ENCODE measurements at places on chromosomes 2 and 18.
A peak's percentile ranks its signal among the peaks of the same experiment; 100 is the strongest.

DNA sequence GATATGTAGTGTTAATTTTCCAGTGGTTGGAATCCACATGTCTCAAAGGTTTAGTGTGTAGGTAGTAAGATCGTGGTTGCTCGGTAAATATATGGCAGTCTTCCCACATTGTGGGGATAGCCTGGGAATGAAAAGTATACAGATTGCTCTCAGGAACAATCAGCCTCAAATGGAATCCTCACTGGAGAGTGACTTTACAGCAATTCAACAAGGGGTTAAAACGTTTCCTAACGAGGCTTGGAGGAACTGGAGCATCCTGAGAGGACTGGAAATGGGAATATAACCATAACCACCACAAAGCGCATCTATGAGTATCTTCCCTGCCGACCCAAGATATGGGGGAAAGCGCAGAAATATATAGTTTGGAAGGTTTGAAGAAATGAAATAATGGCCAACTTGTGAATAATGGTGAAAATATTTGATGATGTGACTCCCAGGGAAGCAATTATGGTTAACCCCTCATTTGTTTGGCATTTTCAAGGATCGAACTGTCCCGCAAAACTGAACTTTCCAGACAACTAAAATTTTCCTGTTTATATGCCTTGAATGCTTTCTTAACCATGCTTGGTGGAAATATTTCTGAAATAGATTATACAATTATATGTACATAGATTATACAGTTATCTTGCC, 100.7 kb upstream of the FOSL2 start:
- DNase-seq, result no peak

DNA sequence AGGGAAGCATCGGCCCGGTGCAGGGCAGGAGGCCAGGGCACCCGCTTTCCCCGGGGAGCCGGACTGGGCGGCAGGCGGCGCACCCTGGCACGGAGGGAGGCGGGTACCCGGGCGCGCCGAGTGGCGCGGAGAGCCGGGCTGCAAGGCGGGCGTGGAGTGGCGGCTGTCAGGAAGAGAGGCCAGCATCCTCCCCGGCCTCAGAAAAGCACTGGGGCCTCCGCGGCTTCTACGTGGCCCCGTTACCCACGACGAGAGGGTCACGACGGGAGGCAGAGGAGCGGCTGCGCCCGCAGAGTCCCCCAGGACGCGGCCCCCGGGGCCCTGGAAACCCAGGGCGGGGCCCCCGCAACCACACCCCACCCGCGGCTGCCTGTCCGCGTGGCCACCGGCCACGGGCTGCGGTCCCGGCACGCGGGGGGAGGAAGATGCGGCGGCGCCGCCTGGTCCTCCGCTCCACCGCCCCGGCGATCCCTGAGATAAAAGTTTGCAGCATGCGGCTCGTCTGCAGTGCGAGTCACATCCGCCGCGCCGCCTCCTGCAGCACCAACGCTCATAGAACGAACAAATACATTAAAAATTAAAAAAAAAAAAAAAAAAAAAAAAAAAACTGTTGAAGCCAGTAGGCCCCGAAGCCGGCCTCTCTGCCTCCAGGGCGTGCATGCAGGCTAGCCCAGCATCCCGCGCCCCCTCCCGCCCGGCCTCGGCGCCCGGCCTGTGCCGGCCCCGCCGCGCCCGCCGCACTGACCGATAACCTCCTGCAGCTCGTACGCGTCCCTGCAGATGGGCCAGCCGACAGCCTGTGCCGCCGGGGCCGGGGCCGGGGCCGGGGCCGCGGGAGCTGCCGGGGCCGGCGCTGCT, 683 bp downstream of the STK39 start:
- DNase-seq, result peak; percentile 81

DNA sequence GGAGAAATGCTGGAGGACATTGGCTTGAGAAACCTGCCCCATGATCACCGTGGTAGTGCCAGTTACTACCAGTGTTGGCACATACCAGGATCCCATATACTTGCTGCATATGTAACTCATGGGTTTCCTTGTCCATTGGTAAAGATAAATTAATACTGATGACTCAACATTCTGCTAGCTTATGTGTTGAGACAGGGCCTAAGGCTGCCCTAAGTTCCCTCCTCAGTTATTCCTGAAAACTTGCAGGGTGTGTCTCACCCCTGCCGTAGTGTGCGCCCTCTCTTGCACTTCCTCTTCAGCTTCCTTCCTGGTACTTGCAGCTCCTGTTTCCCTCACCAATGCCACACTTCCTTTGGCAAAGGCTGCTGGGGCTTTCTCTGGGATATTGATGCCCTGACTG, 4.3 kb upstream of the INO80C start:
- DNase-seq, result no peak

- no peak for DNase-seq
Observed at GRCh38 chr2:163570391-163570790, 165.4 kb downstream of the FIGN start.

GRCh38 chr2:157291018-157291417, 33.5 kb downstream of the GALNT5 start:
- DNase-seq, result no peak

DNA sequence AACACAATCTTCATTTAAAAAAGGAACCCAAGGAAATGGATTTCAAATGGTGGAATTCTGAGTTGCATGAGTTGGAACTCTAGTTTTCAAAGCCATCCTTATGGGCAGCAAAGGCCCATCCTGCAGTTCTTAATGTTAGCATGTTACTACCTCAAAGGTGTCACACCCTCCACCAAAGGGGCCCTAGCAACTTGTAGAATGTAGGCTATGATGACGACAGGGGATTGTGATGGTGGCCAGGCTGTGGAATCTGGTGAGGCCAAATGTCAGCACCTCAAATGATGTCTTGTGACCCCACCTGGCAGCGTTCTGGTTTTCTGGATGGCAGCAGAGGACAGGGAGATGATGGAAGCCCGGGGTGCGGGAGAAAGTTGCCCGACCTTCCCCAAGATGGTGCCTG, at the start of gene TMEM247:
Gene TMEM247, plus strand, starts transcription at position 301 of the 400 bp plus-strand sequence.
- DNase-seq, result no peak

DNA sequence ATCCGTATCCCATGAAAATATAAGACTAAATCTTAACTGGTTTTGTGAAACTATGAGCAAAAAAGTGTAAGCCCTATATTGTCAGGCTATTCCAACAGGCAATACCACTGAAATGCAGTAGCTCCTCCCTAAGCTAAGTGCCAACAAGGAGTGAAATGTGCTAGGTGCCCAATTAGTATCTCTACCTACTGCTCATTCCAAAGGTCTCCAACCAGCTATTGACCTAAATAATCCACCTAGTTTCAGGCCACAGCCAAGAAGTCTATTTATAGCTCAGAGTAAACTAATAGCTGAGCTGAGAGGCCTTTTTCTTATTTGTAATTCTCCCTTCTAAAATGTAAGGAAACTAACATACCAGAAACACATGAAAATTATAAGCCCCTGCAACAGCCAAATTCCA, 482.2 kb downstream of the DCC start:
- DNase-seq, result no peak

DNA sequence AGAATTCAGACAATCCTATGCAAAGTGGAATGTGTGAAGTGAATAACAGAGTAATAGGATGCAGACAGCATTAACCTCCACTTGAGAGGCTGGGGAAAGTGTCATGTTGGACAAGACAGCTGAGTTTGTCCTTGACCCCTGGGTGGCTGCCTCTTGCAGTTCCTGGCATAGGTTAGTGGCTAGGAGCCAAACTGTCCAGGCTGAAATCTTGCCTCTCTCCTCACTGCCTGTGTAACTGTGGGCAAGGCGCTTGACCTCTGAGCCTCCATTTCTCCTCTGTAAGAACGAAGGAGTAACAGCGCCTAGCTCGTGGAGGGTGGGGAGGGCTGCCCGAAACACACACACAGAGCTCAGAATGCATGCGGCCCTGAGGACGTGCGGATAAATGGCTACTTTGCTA, 34.8 kb upstream of the LDLRAD4 start:
- no peak for DNase-seq

DNA sequence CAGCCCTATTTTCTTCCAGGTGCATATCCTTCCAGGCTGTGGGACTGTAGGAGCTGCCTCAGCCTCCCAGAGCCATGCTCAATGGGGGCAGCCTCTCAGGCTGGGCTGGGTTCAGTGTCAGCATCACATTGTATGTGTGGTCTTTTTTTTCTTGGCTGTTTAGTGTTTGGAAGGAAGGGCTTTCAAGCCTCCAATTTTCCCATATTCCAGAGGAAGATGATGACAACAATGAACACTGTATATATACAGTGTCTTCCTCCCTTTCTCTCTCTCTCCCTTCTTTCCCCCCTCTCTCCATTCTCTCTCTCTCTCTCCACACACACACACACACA, 326.4 kb downstream of the DYSF start:
- DNase-seq, result no peak

DNA sequence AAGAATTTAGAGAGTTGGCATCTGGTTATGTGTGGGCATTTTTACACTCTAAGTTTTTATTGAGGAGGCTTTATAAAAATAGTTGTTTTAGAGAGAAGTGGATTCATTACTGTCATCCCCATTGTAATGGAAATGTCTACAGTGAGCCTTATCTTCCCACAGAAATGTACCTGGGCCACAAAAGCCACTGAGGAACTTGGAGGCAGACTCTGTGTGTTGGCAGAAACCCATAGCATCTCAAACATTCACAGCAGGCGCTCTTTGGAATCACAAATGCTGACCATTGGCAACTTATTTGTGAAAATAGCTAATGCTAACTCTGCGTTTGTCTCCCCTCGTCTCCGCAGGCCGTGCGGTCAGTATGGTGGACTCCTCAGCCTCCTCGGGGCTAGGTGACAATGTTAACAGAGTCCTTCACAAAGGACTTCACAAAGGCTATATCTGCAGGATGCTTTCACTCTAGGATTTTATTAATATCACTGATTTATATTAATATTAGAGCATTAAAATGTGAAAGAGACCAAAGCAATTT, 689.1 kb upstream of the POU3F3 start:
- no peak for DNase-seq

DNA sequence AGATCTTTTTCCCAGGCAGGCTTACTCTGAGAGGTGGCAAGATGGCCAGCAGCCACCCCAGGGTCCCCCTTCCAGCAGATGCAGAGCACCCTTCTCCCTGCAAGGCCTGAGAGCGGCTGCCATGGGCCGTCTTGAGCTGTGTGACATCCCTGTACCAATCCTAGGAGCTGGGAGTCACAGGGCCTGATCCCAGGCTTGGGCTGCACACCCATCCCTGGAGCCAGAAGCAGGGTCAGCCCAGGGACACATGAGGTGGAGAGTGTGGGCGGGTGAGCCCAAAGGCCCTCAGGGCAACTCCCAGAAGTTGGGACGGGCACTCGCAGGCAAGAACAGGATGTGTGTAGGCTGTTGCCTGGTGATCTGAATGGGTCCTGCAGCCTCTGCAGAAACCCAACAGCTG, 40.5 kb downstream of the CROCC2 start:
- no peak for DNase-seq

GRCh38 chr2:42652086-42652485, 83.7 kb downstream of the MTA3 start:
- DNase-seq, result no peak

DNA sequence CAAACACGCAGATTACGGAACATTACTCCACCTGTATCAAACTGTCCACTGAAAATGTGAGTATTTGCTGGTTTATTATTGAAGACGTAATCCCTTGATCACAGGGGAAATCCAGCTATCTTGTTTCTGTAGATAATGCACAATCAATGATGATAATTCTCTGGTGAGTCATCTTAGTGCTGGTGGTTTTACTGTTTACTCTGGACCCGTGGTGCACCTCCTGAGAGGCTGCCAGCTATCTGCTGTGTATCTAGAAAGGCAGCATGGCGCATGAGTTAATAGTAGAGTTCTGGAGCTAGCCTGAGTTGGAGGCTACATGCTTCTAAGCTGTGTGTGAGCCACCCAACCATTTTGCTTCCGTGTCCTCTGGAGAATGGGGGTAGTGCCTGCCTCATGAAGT, 6.5 kb downstream of the NCAPH start:
- DNase-seq, result peak; percentile 39

GRCh38 chr2:112482309-112483041, 519 bp downstream of the TTL start:
- peak; percentile 7 for DNase-seq

DNA sequence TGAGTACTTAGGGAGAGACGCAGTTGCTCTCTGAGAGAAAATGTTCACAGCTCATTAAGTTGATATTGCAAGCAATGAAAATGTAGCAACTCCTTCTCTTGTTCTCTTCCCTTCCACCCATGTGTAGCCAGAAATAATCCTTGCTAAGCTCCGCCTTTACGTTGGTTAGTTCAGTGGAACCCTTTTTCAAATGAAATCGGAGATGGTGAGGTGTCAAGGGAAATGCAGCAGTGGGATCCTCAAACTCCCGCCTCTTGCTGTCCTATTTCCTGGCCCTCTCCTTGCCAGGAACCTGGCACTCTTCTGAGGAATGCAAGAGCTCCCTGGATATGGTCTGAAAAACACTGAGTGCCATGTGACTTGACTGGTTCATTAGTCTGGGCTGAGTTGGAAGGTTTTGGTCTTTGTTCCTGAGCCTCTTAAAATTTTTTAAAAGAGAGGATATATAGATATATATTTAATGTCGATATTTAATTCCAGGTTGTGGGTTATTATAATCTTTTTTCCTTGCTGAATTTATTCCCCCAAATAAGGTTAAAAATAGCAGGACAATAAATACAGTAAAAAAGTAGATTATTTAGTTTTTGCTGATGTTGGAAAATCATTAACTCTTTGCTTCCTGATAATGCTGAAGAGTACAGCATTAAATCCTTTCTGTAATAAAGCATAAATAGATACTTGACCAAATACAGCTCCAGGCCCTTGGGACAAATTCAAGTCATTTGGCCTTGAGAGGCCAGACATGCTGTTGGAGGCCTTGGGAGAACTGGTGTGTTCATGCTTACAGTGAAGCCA, 116.2 kb downstream of the EML6 start:
- DNase-seq, result no peak

DNA sequence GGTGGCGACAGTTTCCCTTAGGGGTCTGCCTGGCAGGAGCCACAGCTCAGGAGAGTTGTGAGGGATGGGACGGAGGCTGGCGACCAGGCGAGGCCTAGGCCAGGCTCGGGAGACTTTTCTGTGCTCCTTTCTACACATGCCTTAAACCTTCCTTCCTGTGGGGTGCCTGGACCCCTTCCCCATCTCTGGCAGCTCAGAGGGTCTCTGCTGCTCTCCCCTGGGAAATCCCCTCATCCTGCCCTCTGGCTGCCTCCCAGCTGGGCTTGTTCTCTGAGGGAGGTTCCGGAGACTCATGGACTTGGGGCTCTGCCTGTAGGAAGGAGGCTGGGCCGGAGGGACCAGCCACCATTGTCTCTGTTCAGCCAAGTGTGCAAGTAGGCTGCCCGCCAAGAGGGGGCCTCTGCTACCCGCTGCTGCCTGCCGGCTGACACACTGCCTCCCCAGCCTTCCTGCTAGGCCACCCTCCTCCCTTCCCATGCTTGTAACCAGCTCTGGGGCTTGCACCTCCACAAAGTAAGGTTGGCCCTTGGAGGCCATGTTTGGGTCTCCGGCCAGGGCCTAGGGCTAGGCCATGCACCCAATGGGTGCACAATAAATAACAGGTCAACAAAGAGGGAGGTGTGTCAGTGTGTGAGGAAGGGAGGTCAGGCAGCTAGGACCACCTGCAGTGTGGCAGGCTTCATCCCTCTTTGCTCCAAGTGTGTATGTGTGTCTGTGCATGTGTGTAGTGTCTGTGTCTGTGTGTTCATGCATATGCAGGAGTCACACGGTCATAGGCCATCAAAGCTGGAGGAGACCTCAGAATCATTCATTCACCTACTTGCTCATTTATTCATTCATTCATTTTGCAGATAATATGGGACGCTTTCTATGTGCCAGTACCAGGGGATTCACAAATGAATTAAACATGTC, 28.8 kb downstream of the PSD4 start:
- no peak for DNase-seq
